ENCODE measurements at places on chromosomes 13 and 19. TPM values are rescaled to one million over a fixed set of nuclear protein-coding genes. Genes with fewer than 3 reads are reported as not detected.

The KASH5 gene
- polyA plus RNA-seq = not detected

The PCDH9 gene
- 16.9 TPM for polyA plus RNA-seq

The IGSF23 gene
- polyA plus RNA-seq = 0.73 TPM

The ICAM1 gene
- polyA plus RNA-seq = 5.8 TPM

DNA sequence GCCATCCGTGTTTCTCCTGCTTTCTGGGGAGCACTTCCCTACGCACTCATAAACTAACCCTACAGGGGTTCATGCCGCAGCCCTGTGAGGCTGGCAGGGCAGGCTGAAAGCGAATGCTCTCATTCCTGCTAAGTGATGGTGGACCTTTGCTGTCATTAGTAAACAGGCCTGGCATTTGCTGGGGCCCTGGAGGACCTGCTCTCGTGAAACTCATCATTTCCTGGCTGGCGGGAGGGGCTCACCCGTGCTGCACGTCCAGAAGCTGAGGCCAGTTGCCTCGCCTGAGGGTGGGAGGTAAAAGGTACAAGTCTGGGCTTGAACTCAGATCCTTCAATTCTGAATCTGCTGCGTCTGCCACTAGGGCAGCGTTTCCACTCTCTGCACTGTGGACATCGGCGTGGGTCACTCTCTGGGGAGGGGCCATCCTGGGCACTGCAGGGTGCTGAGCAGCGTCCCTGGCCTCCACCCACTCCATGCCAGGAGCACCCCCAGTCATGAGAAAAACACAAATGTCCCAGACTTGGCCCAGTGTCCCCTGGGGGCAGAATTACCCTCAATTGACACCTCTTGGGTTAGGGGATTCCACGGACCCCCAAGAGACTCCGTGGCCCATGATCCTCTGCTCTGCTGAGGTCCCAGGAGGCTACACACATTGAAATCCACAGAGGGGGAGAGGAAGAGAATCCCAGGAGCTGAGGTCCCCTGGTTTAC is 7.0 kb downstream of the MOB3A start:
- no peak for DNase-seq

GRCh38 chr13:67557118-67557517 is 327.0 kb upstream of the PCDH9 start:
- no peak for DNase-seq

GRCh38 chr19:1452802-1453524 is 3.0 kb downstream of the APC2 start:
- DNase-seq = no peak

GRCh38 chr13:48066310-48066989 is 28.5 kb downstream of the MED4 start:
- DNase-seq = no peak

GRCh38 chr19:4578552-4579248 is 19.2 kb upstream of the SEMA6B start:
- no peak for DNase-seq

DNA sequence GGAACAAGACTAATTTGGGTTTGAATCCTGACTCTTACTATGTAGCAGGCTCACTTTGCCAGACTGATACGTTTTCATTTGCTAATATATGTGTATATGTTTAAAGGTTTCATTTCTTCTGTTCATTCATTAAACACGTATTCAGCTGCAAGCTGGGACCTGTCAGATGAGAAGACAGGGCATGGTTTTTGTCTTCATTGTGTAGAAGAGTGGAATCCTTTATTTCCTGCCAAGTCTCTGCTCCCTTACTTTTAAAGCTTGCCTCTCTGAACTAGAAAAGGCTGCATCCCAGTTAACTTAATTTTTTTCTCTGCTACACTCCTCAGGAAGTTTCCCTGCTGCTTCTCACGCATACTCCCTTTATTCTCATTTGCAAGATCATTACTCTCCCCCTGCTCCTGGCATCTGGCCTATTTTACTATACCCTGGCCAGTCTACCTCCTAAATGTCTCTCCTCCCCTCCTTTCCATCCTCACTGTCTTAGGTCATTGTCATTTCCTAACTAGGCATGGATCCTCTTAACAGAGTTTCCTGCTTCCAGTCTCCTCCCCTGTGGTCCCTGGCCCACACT is 141.0 kb upstream of the TMTC4 start:
- no peak for DNase-seq

All from left renal pelvis (tissue), 4 donors.